ENCODE measurements at places on chromosomes 13 and 19. TPM values are rescaled to one million over a fixed set of nuclear protein-coding genes. Genes with fewer than 3 reads are reported as not detected.
A peak's percentile ranks its signal among the peaks of the same experiment; 100 is the strongest.

Gene B3GNT8
- 12.0 TPM for total RNA-seq

Gene SYT5
- total RNA-seq, result 0.80 TPM

Gene SYNGR4
- not detected for total RNA-seq

Gene TMIGD2
- not detected for total RNA-seq

Gene CASP14
- not detected for total RNA-seq

Gene OR7D2
- total RNA-seq, result not detected

Gene CAPS
- total RNA-seq, result 5.5 TPM

Gene ZGLP1
- 1.1 TPM for total RNA-seq

Gene CYP2B6
- total RNA-seq, result not detected

Gene ZNF43
- 8.6 TPM for total RNA-seq

Gene SUPT5H
- 87.6 TPM for total RNA-seq

DNA sequence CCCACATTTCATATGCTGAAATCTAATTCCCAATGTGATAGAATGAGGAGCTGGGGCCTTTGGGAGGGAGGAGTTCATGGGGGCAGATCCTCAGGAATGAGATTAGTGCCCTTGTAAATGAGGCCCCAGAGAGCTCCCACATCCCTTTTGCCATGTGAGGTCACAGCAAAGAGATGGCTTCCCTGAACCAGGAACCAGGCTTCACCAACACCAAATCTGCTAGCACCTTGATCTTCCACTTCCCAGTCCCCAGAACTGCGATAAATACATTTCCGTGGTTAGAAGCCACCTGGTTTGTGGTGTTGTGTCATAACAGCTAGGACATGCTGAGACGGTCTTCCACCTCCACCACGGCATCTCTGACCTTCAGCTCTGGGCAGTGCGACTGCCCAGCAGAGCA is 62.1 kb downstream of the ING1 start:
- peak; percentile 45 for DNase-seq

- DNase-seq, result no peak
Observed at GRCh38 chr13:99947666-99948065, 23.9 kb downstream of the ZIC5 start.

GRCh38 chr19:13765395-13766094 is 1.2 kb downstream of the MRI1 start:
- DNase-seq, result no peak

GRCh38 chr19:16143399-16144215 is at the start of gene HSH2D:
TSS of gene HSH2D (plus strand) at chr19:16143685. CDS start at chr19:16148751, 5,066 bp downstream.
- no peak for DNase-seq

DNA sequence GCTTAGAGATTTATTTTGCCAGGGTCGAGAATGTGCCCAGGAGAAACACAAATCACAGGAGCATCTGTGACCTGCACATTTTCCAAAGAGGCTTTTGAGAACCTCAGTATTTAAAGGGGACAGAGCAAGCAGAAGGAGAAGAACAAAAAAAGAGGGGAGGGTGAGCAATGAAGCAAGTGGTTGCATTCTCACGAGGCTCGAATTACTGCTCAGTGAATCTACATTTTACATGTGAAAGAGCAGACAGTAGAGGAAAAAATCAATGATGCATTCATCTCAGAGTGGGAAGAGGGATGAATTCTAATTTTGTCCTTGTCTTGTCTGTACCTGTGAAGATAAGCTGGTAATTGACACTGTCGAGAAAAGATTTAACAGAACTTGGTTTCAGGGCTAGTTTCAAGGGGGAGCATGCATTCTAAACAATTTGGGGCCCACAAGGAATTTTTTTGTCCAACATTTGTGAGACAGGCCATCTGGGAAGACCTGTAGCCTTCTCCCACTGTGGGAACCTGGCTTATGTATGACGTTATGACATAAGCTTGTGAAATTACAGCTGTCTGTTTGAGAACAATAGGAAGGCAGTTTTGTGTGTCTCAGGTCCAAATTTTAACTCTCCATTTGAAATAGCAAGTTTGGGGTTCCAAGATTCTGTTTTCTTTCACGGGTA is 855.1 kb downstream of the SLITRK5 start:
- DNase-seq, result no peak

- DNase-seq, result no peak
Observed at GRCh38 chr13:62627226-62627625, 1211.6 kb upstream of the PCDH20 start.

DNA sequence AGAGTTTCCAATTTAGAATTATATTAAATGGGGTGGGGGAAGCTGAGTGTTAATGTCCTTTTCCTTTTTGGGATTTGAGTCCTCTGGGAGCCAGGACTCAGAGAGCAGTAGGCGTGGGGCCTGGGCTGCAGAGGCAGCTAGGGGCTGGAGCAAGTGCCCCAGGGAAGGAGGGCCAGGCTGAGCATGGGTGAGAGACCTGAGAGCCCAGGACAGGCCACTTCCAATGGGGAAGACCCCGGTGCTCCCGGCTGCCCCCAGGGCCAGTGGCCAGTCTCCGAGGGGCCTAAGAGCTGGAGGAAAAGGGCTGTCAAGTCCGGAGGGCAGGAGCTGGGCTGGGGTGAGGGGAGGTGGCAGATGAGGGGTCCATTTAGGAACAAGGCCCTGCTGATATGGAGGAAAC is 371.5 kb downstream of the ZNF536 start:
- no peak for DNase-seq

DNA sequence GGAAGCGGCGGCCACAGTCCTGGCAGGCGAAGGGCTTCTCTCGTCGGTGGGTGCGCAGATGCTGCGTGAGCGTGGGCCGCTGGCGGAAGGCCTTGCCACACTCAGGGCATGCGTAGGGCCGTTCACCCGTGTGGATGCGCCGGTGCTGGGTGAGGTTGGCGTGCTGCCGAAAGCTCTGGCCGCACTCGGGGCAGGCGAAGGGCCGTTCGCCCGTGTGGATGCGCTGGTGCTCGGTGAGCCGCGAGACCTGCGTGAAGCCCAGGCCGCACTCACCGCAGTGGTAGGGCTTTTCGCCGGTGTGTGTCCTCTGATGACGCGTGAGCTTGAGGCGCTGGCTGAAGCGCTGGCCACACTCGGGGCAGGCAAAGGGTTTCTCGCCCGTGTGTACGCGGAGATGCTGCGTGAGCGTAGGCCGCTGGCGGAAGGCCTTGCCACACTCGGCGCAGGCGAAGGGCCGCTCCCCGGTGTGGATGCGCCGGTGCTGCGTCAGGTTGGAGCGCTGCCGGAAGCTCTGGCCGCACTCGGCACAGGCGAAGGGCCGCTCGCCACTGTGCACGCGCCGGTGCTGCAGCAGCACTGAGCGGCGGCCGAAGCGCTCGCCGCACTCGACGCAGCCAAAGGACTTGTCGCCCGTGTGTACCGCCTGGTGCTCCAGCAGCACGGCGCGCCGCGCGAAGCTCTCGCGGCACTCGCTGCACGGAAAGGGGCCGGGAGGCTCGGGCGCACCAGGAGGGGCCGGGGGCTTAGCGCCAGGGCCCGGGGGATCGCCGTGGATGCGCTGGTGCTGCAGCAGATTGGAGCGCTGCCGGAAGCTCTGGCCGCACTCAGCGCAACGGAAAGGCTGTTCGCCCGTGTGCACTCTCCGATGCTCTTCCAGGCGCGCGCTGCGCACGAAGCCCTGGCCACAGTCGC is 4.0 kb upstream of the UBE2M start:
- DNase-seq, result no peak

DNA sequence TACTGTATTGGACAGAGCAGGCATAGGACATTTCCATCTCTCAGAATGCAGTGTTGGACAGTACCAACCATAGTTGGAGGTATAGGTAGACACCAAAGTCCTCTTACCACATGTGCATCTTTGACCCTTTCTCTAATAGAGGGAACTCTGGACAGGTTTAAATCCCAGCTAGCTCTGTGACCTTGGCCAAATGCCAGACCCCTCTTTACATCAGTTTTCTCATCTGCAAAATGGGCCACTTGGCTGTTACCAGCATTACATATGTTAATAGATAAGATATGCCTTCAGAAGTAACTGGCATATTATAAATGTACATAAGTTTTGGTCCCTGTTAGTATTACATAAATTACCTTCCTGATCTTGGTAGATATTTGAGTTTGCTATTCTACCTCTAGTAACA is 54.3 kb downstream of the CDK8 start:
- DNase-seq, result no peak

GRCh38 chr13:113650731-113651148 is 7.3 kb downstream of the ATP4B start:
- DNase-seq, result no peak

DNA sequence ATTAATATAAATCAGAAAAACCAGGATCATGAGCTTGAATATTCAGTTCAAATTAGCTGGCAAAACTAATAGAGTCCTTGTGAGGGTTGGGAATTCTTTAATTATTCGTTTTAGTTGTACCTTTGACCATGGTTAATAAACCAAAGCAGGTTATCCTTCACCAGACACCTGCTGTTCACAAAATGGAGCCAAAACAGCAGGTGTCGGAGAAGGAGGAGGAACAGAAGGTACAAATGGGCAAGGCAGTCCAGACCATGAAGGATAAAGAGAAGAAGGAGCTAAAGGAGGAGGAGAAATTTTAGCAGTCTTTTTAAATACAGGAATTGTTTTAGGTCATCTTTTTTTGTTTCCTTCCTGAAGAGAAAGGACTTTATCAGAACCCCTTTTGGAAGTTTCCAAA is 106.1 kb downstream of the NHLRC3 start:
- no peak for DNase-seq

- no peak for DNase-seq
Observed at GRCh38 chr19:19487077-19487949, 28.0 kb downstream of the TSSK6 start.

GRCh38 chr19:33394006-33394722 is 20.7 kb downstream of the CEBPG start:
- DNase-seq, result no peak

DNA sequence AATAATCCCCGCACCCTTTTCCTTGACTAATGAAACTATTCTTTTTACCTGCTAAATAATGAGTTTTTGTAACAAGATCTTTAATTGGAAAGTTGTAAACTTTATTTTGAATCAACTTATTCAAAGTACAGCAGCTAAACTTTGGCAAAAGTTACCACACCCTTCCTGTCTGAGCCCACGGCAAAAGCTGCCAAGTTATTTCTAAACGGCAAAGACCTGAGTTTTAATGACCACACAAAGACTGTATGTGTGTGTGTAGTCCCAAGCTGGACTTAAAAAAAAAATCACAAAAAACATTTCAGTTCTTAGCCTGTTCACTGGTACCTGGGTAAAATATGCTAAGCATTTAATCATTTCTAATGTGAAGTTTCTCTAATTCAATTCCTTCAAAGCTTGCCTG is 60.7 kb downstream of the ZAR1L start:
- no peak for DNase-seq

DNA sequence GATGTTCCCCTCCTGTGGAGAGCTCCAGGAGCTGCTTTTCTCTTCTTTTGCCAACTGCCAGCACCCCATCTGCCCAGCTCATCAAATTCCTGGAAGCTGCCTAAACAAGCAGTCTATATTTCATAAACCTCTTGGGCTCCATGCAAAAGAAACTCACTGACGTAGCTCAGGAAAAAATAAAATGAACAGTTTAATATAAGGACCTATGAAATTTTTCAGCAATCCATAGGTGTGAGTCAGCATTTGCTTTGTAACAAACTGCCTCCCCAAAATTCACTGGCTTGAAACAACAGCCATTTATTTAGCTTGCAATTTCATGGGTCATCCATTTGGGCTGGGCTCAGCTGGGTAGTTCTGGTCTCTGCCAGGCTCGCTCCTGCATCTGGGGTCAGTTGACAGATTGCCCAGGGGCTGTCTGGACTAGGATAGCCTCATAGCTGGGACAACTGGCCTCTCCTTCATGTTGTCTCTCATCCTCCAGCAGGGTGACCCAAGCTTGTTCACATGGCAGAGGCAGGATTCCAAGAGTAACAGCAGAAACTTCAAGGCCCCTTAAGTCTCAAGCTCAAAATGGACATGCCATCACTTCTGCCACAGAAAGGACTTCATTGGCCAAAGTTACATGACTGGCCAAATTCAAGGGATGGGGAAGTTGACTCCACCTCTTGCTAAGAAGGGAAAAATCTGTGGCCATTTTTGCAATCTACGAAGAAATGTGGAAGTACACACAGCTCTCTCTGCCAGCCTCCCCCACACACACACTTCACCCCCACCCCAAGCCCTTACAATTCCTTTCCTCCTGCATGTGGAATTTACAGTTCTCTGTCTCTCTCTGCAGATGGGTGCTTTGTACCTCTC is 7.9 kb upstream of the PVR start:
- no peak for DNase-seq

DNA sequence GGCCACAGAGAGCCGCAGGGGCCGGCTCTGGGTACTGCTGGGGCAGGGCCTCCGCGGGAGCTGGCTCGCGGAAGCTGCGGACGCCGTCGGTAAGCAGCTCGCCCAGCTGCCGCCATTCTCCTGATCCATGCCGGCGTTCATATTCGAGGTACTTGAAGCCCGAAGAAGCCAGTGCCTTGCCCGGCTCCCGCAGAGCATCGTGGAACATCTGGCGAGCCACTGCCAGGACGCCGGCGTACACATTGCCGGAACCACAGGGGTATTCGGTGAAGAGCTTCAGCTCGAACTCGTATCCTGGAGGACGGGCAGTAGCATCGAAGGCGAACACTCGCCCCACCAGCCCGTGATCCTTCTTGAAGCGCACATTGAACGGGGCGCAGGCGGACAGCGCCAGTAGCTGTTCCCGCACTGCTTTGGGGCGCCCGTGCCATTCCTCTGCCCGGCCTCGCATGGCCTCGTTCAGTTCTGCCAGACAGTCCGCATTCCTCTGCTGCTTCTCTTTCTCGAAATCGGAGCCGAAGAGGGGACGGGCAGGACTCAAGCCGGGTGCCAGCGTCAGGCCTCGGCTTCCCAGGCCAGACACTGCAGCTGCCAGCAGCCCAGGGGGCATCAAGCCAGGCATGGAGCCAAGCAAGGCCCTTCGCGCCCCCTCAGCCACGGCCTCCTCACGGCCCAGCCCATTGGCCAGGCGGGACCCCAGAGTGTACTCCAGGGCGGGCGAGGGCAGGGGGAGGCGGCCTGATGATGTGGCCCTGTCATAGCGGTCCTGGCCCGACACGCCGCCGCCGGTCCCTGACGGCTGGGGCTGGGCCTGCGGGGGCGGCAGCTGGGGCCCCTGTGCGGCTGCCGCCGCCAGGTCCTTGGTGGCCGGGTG is 1.0 kb downstream of the IRF2BP1 start:
- no peak for DNase-seq

DNA sequence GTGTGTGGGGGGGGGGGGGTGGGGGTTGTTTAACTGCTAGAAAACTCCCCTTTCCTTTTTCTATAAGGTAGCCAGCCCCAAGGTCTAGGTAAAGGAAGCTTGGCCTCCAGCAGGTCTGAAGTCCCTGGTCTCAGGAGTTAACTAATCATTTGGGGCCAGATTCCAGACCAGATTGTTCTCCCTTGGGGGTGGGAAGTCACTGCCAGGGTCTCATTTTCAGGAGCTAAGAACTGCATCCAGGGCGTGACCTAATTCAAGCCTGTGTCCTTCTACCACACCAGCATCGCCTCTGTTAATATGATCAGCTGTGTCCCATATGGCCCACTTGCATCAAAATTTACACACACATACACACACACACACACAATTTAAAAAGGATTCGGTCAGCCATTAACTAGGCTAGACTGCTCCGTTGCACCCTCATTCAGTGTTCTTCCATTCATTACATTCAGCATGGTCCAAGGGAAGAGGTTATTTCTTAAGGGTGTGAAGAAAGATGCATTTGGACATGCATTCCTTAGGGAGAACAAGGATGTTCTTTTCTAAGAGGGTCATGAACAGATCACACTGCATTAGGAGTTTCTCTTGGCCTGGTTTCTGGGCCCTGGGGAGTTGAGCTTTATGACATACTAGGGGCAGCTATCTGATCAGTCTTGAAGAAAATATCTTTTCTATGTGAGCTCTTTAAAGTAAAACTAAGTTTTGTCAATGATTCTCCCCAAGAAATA is 91.0 kb downstream of the FGF14 start:
- peak; percentile 91 for DNase-seq

Data from esophagus muscularis mucosa (tissue), 4 donors.